ENCODE measurements at places on chromosomes 11 and 22.

- no peaks in the 10 kb centered on the region for H3K27me3 ChIP-seq
- DNase-seq = no peak
- H3K27ac ChIP-seq = no peak overlapping the region
- no peaks in the 10 kb centered on the region for H3K4me1 ChIP-seq
These were observed 12.4 kb downstream of the GRAP2 start for GRCh38 chr22:39913321-39913720.

- no peaks in the 10 kb centered on the region for H3K36me3 ChIP-seq
- H3K4me1 ChIP-seq = peaks cover 4% of the 10 kb centered on the region
- H3K27ac ChIP-seq = no peak overlapping the region
- H3K27me3 ChIP-seq = no peaks in the 10 kb centered on the region
- H3K4me3 ChIP-seq = no peak overlapping the region
- DNase-seq = no peak
These were observed 87.3 kb upstream of the CTSC start for GRCh38 chr11:88424881-88425280.

GRCh38 chr11:132045107-132045506, 674.7 kb downstream of the NTM start:
- H3K4me1 ChIP-seq = no peaks in the 10 kb centered on the region
- no peaks in the 10 kb centered on the region for H3K27me3 ChIP-seq
- H3K36me3 ChIP-seq = no peaks in the 10 kb centered on the region
- no peak for DNase-seq
- H3K27ac ChIP-seq = no peak overlapping the region

DNA sequence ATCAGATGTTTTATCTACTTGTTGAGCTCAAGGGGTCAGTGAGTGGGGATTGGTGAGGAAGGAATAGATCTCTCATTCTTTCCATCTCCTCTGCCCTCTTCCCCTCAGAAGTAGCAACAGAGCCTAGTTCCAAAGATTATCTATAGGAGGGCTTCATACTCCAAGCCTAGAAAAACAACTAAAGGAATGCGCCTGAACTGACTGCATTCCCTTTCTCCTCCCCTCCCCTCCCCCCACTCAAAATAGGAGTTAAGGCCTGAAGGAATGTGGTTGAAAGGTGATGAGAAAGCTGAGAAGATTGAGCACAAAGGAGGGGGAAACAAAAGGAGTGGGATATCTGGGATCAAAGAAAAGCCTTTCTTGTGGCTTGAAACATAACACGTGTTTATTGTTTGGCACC, 10.5 kb downstream of the EMSY start:
- H3K27ac ChIP-seq = no peak overlapping the region
- no peaks in the 10 kb centered on the region for H3K27me3 ChIP-seq
- H3K4me1 ChIP-seq = no peaks in the 10 kb centered on the region
- H3K36me3 ChIP-seq = peaks cover 20% of the 10 kb centered on the region
- H3K4me3 ChIP-seq = no peak overlapping the region
- DNase-seq = no peak

All from tibial artery (tissue), 4 donors.